Central memory CD8-positive, alpha-beta T cell (primary cell): ENCODE measurements at places on chromosomes 7 and 10.

DNA sequence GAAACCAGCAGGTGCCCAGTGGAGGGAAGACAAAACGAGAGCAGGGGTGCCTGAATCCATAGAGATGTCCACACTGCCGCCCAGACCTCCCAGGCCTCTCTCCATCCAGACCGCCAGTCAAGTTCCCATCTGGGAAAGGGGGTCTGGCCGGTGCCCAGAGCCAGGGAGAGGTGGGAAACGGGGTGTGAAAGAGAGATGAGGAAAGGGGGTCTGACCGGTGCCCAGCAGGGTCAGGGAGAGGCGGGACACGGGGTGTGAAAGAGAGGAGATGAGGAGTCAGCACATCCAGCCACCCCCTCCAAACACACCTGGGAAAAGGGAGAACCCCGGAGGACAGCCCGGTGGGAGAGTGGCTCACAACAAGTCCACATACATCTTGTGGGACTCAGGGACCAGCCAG, 185.8 kb downstream of the PTPRN2 start:
- no peak for DNase-seq

- DNase-seq = no peak
Observed at GRCh38 chr7:149140831-149141230, 6.4 kb upstream of the ZNF398 start.

DNA sequence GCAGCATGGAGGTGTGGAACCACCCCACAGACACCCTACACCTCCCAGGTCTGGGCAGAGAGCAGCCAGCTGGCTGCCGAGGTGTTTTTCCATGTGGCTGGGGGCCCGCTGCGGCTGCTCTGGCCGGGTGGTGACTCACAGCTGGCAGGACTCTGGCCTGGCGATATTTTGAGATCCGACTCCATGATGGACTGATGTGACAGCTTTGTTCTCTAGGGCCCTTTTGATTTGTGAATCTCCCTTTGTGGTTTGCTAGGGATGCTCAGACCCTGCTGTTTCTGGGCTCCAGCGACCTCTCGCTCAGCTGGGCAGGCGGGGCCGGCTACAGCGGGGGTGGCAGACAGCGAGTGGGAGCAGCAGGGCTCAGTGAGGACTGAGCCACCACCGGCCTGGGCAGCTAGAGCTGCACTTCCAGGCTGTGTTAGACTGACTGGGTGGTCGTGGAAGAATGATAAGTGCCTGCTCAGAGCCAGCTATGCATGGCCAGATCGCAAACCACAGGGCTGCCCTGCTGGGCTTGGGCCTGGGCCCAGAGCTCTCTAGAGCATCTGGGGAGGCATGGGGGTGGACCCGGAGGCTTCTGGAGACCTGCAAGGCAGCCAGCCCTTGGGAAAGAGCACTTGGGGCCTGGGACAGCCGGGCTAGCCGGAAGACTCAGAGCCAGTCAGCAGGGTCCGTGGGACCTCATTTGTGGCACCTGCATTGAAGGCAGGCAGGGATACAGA, 46.2 kb upstream of the GDF10 start:
- DNase-seq = no peak

GRCh38 chr7:80807166-80807900, 111.5 kb downstream of the SEMA3C start:
- no peak for DNase-seq

DNA sequence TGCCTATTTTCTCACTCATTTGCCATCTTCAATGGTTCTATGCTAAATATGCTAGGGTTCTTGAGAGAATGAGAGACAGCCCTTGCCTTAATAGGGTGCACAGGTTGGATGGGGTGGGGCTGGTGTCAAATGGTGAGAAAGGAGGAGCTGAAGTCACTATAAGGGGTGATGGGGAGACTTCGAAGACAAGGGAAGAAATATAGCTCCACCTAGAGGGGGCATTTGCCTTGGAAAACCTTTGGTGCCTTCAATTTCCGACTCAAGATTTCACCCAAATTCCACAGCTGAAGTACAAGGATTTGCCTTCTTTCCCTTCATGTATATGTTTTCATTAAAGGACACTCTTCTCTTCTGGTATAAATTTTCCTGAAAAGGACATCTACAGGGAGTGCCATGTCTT, 5.6 kb downstream of the PTN start:
- no peak for DNase-seq

DNA sequence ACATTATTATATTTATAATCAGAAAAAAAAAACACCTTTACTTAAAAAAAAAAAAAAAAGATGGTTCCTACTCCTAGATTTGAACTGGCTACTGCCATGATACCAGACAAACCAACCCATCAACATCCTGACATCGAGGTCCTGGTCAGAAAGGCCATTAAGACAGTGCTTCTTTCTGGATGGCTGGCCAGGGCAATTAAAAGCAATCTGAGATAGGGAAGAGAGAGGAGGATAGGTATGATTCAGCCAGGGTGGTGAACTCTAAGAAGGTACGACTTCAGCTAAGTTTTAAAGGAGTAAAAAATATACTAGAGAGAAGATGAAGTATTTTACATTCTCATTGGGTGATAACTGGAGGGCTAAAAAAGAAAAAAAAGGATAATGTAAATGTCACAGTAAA, 139.0 kb downstream of the DOCK4 start:
- no peak for DNase-seq

GRCh38 chr10:76453332-76453731, 1021.9 kb downstream of the LRMDA start:
- DNase-seq = no peak

- no peak for DNase-seq
Observed at GRCh38 chr7:11505471-11505985, 326.5 kb downstream of the THSD7A start.

DNA sequence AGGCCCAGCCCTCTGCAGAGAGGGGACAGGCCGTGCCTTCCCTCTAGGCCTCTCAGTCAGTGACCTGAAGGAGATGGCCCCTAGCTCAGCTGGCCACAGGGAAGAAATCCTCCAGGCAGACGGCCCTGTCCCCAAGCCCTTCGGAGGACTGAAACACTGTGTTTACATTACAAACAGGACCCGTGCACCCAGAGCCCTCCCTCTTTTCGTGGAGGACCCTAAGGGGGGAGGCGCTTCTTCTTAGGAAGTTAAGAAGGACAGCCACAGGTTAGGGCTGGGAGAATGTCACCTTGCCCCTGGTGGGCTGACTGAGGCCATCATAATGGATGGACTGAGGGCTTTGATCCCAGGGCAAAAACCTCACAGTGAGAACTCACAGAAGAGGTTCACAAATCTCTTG, 154.9 kb downstream of the SLIT1 start:
- no peak for DNase-seq

DNA sequence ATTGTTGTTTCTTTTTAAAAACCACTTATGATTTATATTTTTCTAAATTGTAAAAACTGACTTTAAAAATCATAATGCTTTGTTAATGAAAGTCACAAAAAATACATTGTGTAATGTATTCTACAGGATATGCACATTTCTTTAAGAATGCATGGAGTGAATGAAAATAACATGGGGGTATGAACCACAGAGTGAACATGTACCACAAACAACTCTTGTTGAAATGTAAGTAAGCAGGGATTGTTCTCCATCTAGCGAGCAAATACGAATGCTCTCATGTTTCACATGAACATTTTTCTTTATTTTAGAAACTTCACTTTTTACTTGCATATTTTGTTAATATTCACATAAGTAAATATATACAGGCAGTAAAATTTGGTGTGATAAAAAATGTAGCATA, 35.6 kb upstream of the LAMB4 start:
- no peak for DNase-seq

DNA sequence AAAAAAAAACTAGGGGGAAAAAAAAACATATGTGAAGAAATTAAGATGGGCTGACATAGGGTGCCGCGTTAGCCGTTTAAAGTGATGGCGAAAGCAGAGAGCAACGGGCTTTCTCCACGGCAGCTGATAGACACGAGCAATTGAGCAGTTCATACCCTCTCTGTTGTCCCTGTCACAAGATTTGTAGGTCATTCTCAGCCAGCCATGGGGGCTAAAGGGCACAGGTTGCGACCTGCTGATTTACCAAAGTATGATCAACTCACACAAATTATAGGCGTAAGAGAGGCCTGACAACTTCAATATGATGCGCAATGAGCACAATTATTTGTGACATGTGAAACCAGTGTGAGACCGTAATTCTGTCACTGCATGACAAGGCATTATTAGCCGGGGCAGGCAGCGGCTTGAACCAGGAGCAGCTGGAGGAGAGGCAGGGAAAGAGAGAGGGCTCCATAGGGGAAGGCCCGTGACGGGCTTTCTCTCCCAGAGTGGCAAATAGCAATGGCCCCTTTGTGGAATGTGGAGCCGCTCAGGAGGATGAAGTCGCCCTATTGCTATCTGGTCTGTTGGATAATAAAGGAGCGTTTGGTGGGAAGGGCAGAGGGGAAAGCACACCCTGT, 195.1 kb upstream of the HABP2 start:
- no peak for DNase-seq

DNA sequence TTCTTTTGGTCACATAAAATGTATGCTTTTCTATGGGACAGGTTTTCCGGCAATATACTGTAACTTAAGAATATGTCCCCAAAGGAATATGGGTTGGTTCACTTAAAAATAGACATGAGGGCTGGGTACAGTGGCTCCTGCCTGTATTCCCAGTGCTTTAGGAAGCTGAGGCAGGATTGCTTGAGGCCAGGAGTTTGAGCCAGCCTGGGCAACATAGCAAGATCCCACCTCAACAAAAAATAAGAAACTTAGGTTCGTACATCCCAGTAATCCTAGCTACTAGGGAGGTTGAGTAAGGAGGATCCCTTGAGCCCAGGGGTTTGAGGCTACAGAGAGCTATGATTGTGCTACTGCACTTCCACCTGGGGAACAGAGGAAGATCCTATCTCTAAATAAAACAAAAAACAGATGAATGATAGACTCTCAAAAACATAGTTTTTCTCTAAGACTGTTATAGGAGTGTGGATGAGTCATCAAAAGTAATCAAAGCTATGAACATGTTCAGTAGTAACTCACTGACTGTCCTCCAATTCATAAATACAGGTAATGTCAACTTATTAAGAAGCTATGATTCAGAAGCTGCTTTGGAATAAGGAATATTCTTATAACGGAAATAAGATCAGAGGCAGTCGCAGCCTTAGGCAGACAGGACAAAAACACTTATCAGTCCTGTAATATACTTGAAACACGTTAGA, 2.6 kb upstream of the SEC31B start:
- no peak for DNase-seq

DNA sequence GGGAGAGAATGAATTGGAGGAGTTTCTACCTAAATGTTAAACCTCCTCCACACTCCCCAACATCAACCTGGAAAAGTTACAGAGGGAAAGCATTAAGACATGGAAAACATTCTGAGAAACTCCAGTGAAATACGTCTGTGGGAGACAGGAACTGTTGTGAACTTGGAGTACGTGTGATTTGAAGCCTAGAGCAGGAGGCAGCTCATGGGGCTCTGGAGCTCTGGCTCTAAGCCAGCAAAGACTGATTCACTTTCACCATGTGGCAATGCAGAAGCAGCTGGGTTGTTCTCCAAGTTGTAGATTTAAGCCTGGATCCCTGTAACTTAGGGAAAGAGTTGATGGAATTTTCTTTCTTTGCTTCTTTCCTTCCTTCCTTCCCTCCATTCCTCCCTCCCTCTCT, 503.2 kb downstream of the NRG3 start:
- DNase-seq = no peak

DNA sequence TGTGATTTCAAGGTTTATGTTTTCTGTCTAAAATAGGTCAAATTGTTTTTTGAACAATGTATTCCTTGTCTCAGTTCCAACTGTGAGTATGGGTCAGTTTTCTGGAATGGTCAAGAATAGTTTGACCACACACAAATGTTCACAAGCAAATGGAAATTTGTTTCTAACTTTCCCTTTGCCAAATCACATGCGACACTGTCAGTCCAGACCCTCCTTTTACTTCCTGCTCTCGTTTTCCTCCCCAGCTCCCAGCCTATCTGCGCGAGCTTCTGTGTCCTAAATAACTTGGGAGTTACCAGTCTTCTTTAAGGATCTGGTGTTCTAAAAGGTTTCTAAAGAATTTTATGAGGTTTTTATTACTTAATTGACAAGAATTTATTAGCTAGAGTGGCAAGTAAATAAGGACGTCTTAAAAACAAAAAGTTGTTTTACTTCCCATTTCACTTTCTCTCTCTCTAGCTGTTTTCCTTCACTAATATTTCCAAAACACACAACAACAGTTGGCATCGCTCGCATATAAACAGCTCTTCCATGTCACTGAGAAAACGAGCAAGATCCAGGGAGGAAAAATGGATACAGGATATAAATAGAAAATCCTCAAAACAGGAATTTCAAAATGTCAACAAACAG, 266.1 kb upstream of the KLF6 start:
- no peak for DNase-seq

DNA sequence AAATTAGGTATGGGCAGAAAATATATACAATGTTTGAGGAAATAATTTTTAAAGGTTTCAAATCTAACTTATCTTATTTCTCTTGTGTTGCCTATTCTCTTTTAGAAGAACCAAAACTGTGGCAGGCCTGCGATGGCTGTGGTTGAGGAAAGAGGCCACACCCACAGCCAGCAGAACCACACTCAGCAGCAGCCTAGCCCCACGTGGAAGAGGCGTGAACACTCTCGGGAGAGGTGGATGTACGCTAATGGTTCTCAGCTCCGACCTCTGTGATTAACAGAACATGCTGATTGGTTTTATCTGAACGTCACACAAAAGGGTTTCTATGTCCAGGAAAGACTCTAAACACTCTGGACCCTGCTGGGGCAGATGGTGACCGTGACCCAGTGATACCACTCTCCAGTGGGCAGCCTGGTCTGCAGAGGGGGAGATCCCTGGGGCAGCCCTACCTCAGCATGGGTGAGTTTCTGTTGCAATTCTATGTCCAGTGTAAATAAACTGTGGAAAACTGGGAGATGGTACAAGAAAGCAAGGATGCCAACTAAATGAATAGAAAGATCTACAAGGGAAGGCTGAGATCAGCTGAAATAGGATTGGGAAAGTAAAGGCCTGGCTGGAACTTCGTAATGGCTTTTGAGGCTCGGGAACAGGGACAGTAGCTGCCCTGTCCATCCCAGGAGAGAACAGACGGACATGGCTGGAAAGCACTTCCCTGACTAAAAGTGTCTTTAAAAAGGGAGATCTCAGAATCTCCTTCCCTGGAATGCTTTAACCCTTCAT, 26.6 kb downstream of the DIP2C start:
- DNase-seq = no peak

GRCh38 chr10:72127571-72127970, 39.2 kb upstream of the SPOCK2 start:
- DNase-seq = no peak

DNA sequence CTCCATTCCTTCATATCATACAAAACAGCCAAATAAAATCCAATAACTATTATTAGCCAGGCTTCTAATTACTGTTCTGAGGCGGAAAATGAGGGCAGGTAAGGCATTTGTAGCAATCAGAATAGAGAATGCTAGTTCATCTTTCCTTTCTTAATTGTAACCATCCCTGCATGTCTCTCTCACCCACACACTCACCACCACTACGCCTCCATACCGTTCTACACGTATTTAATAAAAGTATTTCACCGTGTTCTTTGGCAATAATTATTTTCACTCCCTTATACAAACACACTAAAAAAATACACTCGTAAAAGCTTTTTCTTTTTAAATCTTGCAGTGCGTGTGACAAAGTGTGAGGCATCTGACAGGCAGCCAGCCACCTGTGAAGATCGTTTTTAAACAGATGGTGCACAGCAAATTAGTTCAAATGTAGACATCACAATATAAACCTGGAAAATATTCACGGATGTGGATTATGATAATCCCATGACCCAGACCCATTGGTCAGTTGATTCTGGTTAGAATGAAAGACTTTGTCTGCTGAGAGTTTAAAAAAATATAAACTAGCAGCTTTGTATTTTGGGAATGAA, 653.6 kb downstream of the REEP3 start:
- no peak for DNase-seq
